ENCODE measurements at places on chromosomes 6 and 20.

DNA sequence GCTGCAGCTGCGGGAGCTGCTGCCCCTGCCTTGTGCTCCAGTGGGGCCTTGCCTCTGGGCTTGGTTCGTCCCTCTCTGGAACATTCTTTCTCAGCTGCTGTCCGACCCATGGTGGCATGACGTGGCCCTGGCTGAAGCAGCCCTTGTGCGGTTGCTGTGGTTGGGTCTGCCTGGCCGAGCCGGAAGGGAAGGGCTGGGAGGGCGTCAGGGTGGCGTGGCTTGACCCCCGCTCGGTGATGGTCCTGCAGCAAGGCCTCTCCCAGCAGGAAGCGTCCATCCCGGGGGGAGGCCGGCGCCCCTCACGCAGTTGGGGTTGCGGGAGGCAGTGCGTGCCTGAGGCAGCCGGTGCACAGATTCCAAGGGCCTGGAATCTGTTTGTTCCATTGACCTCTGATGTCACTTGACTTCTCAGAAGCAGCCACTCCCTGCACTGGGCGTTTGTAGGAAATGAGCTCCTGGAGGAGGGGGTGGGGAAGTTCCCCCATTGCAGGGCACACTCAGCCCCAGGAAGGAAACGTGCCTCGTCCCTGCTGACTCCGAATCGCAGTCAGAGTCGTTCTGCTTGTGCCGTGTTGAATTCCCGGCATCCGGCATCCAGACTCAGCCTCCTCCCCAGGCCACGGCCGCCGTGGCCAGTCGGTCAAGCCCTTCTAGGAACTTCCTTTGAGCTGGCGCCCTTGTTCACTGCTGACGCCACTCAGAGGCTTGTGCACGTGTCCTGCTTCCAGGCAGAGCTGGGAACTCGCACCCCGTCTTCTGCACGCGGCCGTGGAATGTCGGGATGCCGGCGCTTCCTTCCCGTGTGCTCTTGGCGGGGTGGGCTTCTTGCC, 9.7 kb upstream of the TNFRSF6B start:
- H3K36me3 ChIP-seq, result peaks cover 34% of the 10 kb centered on the region
- no peaks in the 10 kb centered on the region for H3K27me3 ChIP-seq
- H3K4me1 ChIP-seq, result peaks cover 52% of the 10 kb centered on the region
- DNase-seq, result peak; percentile 96
- peak overlapping the region; percentile 88 for H3K27ac ChIP-seq

- H3K36me3 ChIP-seq, result no peaks in the 10 kb centered on the region
- no peak for DNase-seq
- H3K4me3 ChIP-seq, result no peak overlapping the region
- H3K4me1 ChIP-seq, result no peaks in the 10 kb centered on the region
Observed at GRCh38 chr6:76057469-76057868, 15.0 kb downstream of the IMPG1 start.

DNA sequence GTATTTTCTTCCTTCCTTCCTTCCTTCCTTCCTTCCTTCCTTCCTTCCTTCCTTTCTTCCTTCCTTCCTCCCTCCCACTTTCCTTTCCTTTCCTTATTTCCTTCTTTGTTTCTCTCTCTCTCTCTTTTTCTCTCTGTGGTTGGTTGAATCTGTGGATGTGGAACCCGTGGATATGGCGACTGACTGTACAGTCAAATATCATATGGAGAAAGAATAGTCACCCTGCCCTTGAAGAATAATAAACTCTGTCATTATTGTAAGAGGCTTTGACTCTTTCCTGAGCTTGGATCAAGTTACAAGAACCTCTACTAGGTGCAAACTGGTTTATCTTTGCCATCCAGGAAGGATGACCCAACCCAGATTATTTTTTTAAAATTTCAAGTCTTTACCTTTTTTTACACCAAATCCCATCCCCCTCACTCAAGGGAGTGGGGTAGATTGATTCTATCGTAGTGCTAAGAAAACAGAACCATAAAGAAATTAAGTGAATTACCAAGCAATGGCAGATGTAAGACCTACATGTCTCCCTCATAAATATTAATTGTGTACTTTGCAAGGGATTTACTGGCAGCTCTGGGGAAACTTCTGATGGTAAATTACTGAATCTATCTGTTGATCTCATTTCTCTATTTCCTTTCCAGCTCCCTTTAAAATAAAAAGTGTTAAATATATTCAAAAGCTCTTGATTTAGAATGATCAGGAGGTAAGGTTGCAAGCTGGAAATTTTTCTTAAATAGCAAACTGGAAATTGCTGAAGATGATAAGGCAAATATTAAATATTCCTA, 667.5 kb downstream of the UTRN start:
- DNase-seq, result no peak
- H3K27me3 ChIP-seq, result no peaks in the 10 kb centered on the region
- no peak overlapping the region for H3K27ac ChIP-seq
- no peaks in the 10 kb centered on the region for H3K36me3 ChIP-seq
- H3K4me3 ChIP-seq, result no peak overlapping the region

DNA sequence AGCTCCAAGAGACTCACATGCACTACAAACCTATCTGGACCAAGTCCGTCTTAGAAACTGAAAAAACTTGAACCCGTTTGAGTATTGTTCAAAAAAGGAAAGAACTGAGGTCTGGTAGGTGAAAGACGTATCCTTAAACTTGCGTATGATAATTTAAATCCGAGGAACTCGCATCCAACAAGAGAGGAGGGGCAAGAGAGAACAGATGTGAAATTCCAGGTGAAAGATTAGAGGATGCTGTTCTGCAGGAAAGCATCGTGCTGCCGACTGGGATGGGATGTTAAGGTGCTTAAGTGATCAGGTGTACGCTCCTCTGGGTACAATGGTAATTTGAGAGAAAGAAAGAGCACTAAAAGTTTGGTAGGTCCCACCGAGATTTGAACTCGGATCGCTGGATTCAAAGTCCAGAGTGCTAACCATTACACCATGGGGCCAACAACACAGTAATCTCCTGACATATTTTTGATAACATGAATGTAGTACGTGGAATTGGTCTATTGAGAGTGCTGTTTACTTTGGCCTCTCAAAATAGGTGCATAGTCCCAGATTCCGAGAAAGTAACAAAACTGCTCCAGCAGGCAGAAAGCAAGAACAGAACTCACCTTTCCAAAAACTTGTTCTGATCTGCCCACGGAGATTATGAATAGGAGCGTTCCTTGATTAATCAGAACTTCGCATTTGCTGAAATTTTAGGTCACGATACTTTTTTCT, 53.5 kb upstream of the BTN3A2 start:
- H3K4me3 ChIP-seq, result no peak overlapping the region
- no peaks in the 10 kb centered on the region for H3K36me3 ChIP-seq
- no peaks in the 10 kb centered on the region for H3K27me3 ChIP-seq
- H3K4me1 ChIP-seq, result peaks cover 2% of the 10 kb centered on the region
- peak overlapping the region; percentile 71 for H3K27ac ChIP-seq

GRCh38 chr6:79586548-79586947, 44.6 kb upstream of the SH3BGRL2 start:
- no peaks in the 10 kb centered on the region for H3K4me1 ChIP-seq
- DNase-seq, result peak; percentile 65
- H3K4me3 ChIP-seq, result no peak overlapping the region
- no peaks in the 10 kb centered on the region for H3K36me3 ChIP-seq
- H3K27me3 ChIP-seq, result no peaks in the 10 kb centered on the region
- H3K27ac ChIP-seq, result no peak overlapping the region

All from mesenchymal stem cell (in vitro differentiated cells and primary cell).